Left ventricle myocardium superior (tissue), 1 donor: ENCODE measurements at places on chromosomes 1 and 21. TPM values are rescaled to one million over a fixed set of nuclear protein-coding genes. Genes with fewer than 3 reads are reported as not detected.

GRCh38 chr1:84946631-84947030, 50.3 kb downstream of the MCOLN2 start:
- no peak for DNase-seq

GRCh38 chr1:242788771-242789170, 264.3 kb upstream of the PLD5 start:
- DNase-seq, result no peak

GRCh38 chr1:33180911-33181890, 642 bp downstream of the TRIM62 start:
- DNase-seq, result peak; percentile 67

- DNase-seq, result peak; percentile 69
Measured at GRCh38 chr1:2821966-2822620, 20.6 kb upstream of the TTC34 start.

DNA sequence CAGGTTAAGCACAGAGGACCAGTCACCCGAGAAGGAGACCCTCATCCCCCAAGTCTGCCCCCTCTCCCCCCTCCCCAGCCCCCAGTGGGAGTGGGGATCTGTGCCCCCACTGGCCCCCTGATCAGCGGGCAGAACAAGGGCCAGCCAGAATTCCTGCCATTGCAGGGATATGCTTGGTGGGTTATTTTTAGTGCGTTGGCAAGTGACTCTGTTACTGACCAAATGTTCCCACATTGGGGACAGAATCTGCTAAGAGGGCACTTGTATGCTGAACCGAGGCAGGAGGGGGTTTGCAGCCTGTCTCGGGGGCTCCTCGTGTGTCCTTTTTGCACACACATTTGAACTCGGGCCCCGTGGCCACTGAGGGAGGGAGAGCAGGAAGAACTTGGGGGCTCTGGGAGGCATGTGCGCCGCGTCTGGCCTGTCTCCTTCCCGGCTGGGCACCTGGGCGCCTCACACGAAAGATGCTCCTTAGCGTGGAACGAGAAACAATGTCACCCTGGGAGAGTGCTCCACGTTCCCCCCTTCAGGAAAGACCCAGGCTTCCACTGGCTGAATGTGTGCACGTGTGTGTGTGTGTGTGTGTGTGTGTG, 66.4 kb upstream of the CASZ1 start:
- peak; percentile 47 for DNase-seq

DNA sequence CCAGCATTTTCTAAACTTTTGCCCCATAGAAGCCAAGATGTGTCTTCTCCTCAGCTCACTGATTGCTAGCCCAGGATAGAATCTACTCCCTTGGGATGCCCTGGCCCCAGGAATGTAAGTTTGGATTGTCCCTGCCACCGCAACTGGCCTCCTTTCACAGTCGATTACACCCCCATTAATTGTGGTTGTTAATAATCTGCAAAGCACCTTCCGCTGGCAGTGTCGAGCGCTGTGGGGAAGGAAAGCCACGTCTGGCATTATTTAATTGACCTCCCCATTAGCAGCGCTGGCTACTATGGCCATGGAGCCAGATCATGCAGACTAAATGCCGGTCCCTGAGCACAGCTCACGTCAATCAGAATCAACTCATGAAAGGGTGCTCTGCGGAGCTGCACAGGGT, 597.3 kb upstream of the PLXNA2 start:
- DNase-seq, result no peak

DNA sequence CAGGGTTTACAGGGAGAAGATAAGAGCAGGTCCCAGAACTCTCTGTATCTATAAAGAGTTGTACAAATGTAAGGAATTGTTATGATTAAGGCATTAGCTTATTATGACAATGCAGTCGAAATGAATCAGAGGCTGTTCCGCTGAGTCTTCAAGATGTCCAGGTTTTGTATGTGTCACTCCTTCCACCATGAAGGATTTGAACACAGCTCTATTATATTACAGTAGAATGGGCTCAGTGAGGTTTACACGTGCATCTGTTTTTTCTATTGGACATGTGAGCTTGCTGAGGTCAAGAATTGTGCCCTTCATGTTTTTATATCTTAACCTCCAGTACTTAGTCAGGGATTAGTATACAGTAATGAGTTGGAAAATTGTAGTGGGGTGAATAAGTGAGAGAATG, 86.3 kb downstream of the MPZL1 start:
- no peak for DNase-seq

SDF4 gene
- 117 TPM for total RNA-seq

- no peak for DNase-seq
Measured at GRCh38 chr21:15744926-15745325, 15.1 kb downstream of the USP25 start.

- peak; percentile 65 for DNase-seq
Measured at GRCh38 chr1:208149776-208150514, 94.2 kb downstream of the PLXNA2 start.

GRCh38 chr1:155082301-155083051, 3.8 kb downstream of the EFNA3 start:
- peak; percentile 16 for DNase-seq

- peak; percentile 44 for DNase-seq
Measured at GRCh38 chr1:119582801-119583200, 65.3 kb downstream of the ZNF697 start.
